Stimulated activated CD8-positive, alpha-beta memory T cell treated with anti-CD3 and anti-CD28 coated beads, Interleukin-2, amount 100 ng/mL, for 1 hour (primary cell): ENCODE measurements at places on chromosomes 2 and 18.

GRCh38 chr2:127681288-127681804 is 6.0 kb upstream of the LIMS2 start:
- no peak for DNase-seq

GRCh38 chr18:51193621-51194287 is 3.7 kb downstream of the MEX3C start:
- no peak for DNase-seq

DNA sequence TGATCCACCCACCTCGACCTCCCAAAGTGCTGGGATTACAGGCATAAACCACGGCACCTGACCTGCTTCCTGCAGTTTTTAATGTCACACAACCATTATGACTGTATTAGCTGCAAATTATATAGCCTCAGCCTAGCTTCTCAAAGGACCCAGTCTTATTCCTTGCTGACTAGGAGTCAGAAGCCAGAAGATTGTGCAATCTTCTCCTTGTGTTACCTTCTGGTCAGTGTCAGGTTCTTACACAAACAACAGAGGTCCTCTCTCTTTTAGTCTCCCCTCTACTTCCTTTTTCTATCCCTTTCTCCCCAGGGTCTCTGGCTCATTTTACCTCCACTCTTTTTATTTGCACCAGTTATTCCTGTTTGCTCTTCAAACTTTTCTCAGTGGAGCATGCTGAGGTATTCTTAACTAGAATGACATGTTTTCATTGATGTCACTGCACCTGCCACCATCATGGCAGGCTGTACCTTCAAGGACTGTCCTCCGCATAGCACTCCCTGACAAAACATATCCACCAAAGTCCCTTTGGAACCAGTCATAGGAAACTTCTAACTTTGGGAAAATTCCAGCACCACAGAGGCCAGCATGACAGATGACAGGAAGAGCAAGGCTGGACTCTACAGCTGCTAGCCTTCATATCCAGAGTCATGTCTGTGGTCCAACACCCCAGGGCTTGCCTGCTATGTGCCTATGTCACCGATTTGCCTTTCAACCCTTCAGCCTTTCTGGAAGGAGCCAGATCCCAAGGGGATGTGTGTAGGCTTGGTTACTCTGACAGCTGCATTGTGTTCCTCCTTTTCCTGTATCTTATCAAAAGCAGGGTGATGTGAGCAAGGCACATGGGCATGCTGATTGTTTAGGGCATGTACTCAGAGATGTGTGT is 45.2 kb upstream of the EPC2 start:
- DNase-seq: no peak

DNA sequence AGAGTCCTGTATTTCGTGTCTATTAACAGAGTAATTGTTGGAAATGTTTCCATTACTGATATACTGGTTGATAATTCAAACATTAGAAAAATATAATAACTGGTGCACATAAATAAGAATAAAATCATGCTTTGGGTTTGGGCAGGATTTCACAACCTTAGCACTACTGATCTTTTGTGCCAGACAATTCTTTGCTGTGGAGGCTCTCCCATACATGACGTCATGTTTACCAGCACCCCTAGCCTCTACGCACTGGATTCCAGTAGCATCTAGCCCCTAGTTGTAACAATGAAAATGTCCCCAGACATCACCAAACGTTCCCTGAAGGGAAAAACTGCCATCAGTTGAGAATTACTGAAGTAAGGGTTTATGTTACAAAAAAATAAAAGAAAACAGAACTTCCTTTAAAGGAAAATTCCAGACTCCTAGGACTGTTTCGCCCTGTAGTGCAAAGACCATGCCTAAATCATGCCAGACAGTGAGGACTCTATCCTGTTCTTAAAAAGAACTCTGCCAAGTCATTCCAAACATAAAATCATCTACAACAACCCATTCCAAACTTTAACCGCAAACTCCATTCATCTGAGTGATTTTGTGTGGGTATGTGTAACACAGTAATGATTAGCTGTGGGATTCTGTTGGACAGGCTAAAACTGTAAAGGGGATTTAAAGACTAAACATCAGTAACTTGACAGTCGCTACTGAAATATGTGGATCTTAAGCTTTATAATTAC is 313.4 kb upstream of the CCDC68 start:
- no peak for DNase-seq

DNA sequence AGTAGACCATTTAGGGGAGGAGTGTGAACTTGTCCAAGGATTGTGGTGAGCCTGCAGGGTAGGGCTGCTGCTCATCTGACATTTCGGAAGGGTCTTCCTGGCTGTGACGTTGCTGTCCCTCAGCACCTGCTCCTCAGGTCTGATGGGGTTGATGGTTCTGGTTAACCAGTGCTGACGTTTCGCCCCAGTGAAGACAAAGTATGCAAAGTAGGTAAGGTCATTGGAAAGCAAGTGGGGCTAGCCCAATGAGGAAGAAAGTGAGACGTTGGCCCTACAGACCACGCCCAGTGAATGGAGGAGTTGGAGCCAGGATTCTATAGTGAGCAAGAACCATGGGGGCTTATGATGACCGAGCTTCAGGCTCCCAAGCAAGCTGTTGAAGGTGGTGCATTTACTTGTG is 33.4 kb upstream of the ZNF396 start:
- DNase-seq: no peak

DNA sequence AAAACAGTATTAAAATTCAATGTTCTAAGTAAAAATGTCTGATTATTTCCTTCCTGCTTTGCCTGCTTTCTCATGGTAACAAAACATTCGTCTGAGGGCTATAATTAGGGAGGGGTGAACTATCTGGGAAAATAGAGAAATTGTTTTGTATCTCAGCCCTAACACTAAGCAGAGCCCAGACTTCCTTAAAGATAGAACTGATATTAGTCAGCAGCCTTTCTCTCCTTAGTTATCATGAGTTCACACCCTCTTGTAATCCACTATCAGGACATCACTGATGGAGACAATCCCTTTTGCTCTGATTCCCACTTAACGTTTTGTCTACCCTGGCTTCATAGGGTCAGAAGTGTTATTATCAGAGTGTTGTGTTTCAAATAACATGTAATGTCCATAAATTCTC is 701.1 kb upstream of the ZEB2 start:
- no peak for DNase-seq

- DNase-seq: no peak
Measured at GRCh38 chr18:79624356-79625170, 55.0 kb upstream of the CTDP1 start.

DNA sequence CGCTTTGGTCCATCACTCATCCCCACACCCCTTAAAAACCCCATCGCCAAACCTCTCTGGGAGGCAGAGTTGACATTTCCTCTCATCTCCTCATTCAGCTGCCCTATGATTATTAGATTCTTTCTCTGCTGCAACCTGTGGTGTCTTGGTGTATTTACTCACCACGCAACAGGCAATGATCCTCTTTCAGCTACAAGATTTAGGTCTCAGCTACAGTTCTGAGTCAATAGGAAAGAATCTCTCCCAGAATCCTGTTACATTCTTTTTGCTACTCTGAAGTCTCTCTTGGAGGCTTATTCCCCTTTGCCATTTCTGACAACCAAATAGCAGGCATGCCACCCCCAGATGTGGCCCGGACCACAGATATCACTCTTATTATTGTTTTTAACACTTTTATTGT is 468.3 kb upstream of the GYPC start:
- no peak for DNase-seq

GRCh38 chr18:69774831-69775230 is 172.8 kb downstream of the CD226 start:
- no peak for DNase-seq

DNA sequence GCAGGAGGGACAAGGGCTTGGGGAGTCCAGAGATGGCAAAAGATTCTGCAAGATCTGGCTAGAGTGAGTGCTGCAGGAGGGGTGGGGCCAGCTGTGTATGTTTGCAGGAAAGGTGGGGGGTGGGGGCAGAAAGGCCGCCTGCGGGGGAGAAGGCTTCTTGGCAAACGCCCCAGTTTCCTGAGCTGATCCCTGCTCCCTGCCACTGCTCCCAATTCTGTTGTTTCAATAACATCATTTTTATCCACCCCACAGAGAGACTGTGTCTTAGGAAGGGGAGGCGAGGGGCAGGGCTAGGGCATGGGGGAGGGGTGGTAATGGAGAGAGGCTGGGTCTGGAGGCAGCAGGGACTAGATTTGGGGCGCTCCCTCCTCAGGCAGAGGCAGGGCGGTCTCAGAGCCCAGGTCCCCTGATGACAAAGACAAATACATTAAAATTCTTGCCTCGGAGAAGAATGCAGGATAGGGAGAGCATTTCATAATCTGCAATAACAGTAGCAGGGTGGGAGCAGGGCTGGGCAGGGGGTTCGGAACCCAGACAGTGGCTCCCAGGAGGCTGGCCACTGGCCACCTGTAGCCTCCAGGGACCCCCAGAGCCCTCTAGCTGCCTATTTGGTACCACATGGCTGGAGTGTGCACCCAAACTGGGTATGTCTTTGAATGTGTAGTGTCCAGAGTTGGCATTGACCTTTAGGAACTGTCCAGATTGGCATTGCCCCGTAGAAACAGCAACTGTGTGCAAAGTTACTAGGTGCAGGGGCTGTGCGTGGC is 2.1 kb upstream of the WNT6 start:
- DNase-seq: no peak

- DNase-seq: no peak
Measured at GRCh38 chr18:65735155-65735554, 15.7 kb upstream of the CDH7 start.

GRCh38 chr2:15218423-15219086 is 342.6 kb downstream of the NBAS start:
- DNase-seq: no peak

DNA sequence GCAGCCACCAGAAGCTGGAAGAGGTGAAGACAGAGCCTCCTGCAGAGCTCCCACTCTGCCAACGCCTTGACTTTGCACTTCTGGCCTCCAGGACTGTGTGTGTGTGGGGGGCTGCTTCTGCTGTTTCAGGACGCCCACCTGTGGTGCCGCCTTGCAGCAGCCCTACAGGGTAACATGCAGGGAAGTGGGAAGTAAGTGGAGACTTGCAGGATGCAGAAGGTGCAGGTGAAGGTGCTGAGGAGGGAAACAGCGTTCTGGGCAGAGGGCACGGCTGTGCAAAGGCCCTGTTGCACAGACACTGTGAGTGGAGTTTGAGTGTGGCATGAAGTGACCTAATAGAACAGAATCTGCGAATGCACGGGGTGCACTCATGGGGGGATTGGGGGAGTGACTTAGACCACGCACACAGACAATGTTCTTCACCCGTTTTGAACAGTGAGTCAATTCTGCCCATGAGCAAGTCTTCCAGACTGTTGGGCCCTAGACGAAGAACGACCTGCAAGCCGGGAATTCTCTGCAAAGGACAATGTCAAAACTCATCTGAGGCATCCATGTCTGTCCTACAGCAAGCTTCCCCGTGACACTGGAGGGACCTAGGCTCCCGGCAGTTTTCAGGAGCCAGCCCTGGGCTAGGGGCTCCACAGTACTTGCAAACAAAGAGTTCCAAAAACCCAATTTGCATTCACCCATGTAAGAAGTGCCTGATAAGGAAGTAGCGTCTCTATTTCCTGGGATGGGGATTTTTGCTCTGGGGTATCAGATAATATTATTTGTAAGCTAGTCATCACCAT is 19.0 kb downstream of the MBP start:
- DNase-seq: no peak

DNA sequence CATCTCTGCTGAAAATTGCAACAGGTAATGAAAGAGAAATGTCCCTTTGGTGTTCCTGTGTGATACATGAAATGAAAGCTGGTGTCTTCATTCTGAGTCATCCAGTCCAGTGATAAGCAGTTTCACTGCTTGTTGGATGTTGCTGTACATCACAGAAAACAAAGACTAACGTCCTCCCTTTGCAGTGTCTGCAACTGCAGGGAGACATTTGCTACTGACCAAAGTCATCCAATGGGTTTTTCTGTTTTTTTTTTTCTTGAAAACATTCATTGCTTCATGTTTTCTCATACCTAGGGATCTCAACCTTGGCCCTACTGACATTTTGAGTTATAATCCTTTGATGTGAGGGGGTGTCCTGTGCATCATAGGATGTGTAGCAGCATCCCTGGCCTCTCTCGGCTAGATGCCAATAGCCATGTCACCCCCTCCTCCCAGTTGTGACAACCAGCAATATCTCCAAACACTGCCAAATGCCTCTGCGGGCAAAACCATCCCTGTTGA is 63.6 kb upstream of the FZD5 start:
- no peak for DNase-seq

- no peak for DNase-seq
Measured at GRCh38 chr2:43045866-43046265, 180.5 kb downstream of the ZFP36L2 start.

DNA sequence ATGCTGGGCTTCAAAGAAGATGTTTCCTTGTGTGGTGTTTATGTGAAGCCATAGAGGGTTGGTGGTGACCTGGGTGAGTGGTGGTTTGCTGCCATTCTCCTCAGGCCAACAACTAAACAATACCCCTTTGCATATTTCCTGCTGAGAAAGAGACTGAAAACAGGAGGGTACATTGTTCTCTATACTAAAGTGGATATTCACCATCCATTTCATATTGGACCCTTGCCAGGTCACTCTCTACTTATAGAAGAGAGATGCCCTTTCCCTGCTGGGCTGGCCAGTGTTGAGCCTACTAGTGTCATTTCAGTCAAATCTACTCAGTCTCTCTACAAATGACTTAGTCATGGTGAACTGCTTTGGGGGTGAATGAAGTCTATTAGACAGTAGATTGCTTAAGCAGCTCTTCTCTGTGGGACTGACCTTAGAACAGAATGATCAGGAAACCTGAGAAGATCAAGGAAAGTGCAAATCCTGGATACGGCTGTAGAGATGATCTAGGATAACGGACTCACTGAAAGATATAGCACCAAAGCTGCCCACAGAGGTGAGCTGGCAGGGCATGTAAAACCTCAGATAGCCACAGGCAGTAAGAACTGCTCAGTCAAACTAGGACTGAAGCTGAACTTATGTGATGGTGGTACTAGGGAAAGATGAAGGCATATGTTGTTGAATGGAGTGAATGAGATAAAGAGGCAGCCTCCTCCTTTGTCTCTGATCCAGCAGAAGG is 154.9 kb downstream of the MYO3B start:
- no peak for DNase-seq

GRCh38 chr2:85698184-85698879 is 4.2 kb downstream of the GNLY start:
- no peak for DNase-seq

DNA sequence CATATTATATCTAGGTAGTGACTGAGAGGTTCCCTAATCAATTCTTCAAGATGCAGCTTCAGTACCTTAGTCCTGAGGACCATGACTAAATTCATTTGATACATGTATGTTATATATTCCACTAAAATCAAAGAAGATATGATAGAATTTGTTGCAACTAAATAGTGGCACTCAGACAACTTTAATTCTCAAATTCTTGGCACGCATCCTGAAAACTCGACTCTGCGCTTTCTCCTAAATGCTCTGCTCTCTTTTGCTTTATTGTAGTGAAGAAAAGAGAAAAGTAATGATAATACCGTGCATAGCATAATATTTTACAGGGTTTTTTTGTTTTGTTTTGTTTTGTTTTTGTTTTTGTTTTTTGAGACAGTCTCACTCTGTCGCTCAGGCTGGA is 475.3 kb downstream of the ARHGAP15 start:
- no peak for DNase-seq

DNA sequence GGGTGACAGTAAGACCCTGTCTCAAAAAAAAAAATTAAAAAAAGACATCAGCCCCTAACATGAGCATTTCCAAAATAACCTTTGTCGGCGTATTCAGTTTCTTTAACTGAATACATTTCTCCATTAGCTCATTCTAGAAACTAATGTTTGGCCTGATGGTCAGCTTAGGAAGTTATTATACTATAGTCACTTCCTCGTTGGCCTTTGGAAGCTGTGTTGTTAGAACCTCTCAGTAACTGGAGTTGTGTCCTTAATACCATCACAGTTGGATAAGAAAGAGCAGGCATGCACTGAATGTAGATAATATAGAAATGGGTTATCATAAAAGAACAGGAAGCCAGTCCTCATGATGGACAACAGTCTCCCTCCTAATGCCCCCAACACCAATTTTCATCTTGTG is 112.8 kb downstream of the ANTXR1 start:
- no peak for DNase-seq
